ENCODE measurements at places on chromosomes 13 and 19.

DNA sequence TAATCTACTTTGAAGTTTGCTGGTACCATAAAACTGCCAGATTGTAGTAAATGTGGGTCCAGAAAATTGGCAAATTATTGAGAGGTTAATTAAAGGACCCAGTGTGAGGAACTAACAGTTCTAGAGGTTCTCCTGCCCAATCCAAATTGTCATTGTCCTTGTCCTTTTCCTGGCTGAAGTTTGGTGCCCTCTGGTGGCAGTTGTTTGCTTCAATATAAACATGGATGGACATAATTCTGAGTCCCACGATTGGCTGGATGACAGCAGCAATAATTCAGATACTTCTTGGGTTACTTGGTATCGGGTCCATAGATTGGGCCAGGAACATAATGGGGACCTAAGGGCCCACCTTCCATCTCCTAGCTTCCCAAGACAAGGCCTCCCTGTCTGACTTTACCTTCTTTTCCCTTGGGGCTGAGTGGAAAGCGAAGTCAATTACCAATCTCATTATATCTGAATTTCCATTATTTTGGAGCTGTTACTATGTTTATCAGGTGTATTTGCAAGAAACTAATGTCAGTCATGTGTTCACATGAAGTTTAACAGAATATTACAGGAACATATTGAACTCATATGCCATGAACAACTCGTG, 33.8 kb upstream of the GARRE1 start:
- no peak for DNase-seq

GRCh38 chr13:33263484-33263883, 22.1 kb downstream of the STARD13 start:
- DNase-seq, result no peak

GRCh38 chr19:45999653-46000121, 4.4 kb downstream of the CCDC61 start:
- no peak for DNase-seq

- no peak for DNase-seq
Measured at GRCh38 chr13:21123956-21124355, 52.4 kb downstream of the SKA3 start.

- DNase-seq, result no peak
Measured at GRCh38 chr13:109547942-109548341, 238.4 kb downstream of the IRS2 start.

DNA sequence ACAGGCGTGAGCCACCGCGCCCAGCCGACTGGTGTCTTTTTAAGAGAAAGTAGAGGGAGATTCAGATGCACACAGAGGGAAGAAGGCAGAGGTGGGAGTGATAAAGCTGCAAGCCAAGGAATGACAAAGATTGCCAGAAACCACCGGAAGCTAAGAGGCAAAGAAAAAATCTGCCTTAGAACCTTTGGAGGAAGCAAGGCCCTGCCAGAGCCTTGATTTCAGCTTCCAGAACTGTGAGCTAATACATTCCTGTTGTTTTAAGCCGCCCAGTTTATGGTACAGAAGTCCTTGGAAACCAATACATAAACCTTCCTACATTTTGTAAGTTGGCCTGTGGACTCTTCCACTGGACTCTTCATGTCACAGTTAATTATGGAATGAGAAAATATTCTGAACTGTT, 71.7 kb upstream of the SOX21 start:
- no peak for DNase-seq

DNA sequence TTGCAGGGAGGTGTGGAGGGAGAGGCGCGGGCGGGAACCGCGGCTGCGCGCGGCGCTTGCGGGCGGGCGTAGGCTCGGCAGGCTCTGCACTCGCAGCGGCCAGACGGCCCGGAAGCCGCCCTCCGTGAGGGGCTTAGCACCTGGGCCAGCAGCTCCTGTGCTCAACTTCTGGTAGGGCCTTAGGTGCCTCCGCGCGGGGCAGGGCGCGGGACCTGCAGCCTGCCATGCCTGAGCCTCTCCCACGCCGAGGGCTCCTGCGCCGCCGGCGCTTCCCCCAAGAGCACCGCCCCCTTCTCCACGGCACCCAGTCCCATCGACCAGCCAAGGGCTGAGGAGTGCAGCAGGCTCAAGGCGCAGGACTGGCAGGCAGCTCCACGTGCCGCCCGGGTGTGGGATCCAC, 940.8 kb upstream of the PCDH9 start:
- no peak for DNase-seq

GRCh38 chr19:5343848-5344247, 3.2 kb upstream of the PTPRS start:
- DNase-seq, result no peak

GRCh38 chr19:52938761-52939160, 15.5 kb upstream of the ZNF888 start:
- no peak for DNase-seq

DNA sequence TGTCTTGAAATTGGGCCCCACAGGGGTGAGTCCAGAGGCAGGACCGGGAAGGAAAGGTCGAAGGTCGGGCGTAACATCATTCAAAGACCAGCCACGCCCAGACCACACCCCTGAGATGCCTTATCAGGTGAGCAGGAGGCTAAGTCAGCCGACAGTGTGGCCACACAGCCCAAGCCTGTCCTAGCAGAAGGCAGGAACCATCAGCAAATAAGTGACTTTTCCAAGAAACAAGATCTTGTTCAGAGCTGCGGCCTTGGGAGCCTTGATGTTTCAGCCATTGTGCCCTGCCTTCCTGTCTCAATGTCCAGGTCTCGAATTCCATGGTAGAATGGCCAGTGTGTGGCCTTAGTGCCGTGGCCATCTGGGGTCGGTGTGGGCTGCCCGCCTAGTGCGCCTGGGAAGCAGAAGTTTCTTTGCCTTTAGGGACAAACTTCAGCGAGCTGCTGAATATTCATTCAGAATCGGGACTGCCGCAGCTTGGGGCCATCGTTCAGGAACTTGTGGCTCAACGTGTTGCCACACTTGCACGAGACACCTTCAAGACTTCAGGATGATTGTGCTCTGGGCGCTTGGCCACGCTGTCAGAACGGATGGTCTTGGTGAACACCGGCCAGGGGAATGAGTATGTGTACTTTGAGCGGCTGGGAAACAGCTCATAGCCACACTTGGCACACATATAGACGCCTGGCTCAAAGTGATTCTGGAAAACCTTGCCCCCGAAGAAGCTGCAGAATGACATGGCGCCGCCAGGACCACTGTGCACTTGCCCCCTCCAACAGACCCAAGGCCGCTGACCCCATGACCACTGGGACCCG, 6.1 kb upstream of the IFNL4 start:
- no peak for DNase-seq

- no peak for DNase-seq
Measured at GRCh38 chr19:33595783-33596182, 26.0 kb upstream of the CHST8 start.

DNA sequence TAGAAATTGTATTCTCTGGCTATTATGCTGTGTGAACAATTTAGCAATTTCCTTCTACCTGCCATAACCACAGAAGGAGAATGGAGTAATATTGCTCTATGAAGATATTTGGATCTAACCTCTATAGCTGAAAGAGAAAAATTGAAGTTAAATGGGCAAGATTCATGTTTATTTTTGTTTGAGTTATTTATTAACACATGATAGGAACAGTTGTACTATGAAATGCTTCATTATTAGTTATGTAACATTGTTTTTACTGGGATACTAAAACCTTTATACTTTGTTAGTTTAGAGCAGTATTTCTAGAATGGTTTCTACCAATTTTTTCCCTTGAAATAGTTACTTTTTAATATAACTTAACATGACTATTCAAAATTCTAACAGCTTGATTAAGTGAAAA, 27.3 kb upstream of the VWA8 start:
- DNase-seq, result no peak

DNA sequence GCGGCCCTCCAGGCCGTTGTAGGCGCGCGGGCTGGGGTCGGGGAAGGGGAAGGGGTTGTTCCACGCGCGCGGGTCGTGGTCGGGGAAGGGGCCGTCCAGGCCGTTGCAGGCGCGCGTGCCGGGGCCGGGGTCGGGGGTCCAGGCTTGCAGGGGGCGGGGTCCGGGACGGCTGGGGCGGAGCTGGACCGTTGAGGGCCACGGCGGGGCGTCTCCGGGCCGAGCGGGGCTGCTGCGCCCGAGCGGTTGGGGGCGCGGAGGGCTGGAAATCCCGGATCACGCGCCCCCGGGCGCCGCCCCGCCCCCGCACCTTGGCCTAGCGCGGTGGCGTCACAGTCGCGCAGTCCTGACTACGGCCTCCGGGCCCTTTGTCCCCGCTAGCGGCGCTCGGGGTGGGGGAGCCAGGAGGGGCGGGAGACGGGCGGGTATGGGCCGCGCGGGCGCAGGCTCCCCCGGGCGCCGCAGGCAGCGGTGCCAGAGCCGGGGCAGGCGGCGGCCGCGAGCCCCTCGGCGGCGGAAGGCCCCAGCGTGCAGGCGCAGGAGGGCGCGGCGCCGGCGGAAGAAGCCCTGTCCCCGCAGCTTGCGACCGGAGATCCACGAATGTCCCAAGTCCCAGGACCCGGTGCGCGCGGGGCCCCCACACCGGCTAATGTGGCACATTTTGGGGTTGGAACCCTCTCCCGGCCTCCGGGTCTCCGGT, 665 bp downstream of the GPX4 start:
- DNase-seq, result no peak

- no peak for DNase-seq
Measured at GRCh38 chr19:13102666-13103580, at the start of gene LYL1. Gene LYL1 (minus strand): TSS chr19:13102858. CDS start chr19:13101171, 1,687 bp downstream.

DNA sequence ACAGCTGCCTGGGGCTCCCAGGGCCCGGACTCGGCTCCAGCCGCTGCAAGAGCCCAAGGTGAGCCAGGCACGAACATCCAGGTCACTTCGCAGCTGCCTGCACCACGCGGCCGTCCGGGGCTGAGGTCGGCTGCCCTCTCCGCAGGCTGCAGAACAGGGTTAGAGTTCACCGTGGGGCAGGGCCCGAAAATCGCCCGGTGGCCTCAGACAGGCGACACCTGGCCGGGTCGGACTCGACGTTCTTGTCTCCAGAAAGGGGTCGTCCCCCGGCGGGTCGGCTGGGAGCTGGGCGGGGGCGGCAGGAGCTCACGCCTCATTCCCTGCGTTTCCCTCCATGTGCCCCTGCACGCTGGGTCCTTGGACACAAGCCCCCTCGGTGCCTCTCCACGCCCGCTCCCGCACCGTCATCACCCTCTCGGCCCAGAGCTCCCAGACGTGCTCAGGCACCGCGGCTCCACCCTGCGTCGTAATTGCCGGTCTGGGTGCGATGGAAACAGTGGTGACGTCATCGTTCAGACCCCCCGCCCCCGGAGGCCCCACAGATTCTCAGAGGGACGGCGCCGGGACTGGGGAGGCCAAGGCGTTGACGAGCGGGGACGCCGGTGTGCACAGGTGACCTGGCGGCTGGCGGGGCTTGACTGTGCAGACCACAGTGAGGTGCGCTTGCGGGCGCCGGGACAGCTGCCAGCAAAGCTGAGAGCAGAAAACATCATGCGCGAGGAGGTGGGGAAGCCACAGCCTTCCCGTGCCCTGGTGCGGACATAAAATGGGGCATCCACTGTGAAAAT, 4.0 kb upstream of the GRIN3B start:
- no peak for DNase-seq

GRCh38 chr13:103033999-103034398, 32.2 kb downstream of the SLC10A2 start:
- no peak for DNase-seq

DNA sequence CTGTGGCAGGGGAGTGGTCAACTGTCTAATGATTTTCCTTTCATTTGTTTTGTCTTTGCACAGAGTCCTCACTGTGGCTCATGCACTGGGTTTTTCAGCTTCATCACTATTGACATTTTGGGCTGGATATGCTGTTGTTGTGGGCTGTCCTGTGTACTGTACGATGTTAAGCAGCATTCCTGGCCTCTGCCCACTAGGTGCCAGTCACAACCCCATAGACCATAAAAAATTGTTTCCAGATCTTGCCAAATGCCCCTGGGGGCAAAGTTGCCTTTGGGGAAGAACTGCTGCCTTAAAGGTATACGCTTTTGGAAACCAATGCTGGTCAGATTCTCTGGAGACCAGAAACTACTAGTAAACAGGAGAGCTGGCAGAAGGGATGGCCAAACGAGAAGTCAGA, 310.4 kb downstream of the SPRY2 start:
- no peak for DNase-seq

- no peak for DNase-seq
Measured at GRCh38 chr19:18670312-18670711, 13.2 kb upstream of the CRTC1 start.

DNA sequence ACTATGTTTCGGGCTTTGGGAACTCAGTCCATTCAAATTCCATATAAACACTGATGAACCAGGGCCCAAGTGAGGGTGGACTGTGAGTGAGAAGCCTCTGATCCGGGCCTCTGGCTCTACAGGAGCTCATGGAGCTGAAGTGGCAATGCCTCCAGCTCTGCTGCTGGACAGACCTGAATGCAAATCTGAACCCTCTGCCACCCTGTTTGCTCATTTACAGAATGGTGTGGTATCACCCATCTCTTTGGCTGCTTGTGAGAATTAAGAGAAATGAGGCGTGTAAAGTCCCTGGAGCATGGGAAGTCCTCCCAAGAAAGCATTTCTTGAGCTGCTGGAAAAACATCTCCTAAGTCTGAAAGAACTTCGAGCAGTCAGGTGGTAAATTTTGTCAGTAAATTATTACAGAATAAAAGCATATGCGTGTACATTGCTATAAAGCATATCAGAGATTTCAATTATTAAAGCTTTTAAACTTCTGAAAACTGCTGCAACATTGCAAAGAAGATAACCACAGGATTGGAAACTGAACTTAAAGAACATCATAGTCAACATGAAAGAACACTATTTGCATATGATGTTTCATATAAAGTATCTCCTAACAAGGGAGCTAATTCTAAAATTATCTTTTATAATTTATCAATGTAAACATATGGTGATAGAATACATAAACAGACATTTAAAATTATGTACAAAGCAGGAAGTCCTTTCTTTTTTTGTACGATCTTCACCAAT, 369.0 kb downstream of the UQCRFS1 start:
- DNase-seq, result no peak

DNA sequence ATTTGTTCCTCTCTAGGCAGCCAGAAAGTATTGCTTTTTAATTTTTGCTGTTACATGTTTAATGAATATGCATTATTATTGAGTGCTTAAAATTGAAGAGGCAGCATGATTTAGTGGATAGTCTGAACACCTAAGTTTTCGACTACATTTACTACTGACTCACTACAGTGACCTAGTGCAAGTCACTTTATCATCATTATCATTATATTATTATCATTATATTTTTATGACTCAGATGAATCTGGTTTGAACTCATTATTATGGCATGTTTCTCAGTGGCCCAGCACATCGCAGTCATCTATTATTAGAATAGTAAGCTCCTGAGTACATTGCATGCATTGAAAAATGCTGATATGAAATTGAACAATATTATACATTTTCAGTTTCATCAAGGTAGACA, 351.2 kb upstream of the PRR20A start:
- no peak for DNase-seq
